ENCODE measurements at places on chromosomes 1 and 21.

DNA sequence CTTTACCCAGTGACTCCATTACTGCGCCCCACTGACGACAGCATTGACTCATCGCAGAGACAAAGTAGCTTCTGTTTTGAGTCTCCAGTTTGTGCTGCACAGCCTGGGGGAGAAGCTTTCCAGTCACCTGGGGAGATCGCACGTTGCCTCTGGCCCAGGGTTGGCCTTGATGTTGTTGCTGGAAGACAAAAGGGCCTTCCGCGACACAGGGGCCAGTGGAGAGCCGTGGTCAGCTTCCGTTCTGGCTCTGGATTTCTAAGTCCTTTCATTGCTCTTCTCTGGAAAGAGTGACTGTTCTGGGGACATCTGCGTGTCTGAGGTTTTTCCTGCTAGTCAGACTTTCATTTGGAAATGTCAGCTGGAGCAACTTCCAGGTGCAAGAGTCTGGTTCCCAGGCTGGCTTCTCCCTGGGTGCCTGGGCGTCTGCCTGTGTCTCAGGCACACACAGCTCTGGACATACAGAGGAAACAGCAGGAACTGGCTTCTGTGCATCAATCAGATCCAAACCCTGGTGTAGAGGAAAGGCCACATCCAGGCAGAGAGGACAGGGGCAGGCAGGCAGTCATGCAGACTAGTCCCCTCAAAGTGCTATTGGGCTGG lies 257.0 kb downstream of the SIPA1L2 start:
- DNase-seq = no peak

DNA sequence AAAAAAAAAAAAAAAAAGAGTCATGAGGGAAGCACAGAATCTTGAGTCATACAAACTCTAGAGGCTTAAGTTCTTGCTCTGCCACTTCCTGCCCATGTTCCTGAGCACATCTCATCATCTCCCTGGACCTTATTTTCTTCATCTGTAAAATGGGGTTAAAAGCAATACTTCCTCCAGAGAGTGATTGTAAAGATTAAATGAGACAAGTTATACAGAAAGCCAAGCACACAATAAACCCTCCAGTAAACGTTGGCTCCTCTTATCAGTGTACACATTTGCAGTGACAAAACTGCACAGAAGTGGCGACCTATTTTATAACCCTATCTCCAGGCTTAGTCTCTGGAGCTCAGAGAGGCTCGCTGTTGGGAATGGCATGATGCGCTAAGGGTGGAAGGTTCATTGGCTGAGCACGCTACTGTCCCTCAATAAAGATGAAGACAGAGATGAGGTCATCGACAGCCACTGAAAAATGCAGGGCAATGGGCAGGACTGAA lies 82.1 kb downstream of the RRAGC start:
- no peak for DNase-seq

DNA sequence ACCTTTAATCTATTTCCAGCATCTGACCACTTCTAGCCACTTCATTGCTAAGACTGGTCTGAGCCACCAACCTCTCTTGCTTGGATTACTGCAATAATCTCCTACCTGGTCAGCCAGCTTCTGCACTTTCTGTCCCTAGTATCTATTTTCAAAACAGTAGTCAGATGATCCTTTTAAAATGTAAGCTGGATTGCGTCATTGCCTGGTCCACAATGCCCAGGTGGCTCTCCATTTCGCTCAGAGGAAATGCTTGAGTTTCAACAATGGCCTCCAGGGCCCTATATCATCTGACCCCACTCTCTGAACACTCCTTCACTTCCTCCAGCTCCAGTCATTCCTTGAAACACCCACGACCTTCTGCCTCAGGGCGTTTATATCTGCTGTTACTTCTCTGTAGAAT lies 2.3 kb downstream of the FYB2 start:
- DNase-seq = no peak

DNA sequence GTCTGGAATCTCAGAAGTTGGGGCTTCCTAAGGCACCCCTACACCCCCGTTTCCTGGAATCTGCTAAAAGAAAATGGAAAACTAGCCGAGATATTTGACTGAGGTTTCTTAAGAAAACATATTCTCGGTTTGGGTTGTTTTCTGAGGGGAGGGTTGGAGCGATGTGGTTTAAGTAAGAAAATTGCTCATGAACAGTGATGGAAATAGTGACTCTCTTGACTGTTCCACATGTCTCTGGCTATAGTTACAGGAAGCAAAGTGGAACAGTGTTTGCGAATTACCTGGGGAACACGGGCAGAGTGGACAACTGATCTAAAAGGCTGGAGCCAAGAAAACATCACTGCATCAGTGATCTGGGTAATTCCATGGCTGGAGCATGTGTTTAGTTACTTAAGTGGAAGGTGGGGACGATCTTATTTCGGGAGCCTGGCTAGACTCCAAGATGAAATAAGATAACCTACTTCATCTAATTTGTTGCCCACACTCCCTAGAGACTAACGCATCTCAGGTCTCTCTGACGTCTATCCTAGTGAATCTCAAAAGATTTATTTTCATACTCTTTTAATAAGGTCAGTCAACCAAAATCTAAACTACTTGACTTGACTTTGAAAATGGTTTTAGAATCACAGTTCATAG lies 92.4 kb downstream of the KCNJ15 start:
- DNase-seq = peak; percentile 94

DNA sequence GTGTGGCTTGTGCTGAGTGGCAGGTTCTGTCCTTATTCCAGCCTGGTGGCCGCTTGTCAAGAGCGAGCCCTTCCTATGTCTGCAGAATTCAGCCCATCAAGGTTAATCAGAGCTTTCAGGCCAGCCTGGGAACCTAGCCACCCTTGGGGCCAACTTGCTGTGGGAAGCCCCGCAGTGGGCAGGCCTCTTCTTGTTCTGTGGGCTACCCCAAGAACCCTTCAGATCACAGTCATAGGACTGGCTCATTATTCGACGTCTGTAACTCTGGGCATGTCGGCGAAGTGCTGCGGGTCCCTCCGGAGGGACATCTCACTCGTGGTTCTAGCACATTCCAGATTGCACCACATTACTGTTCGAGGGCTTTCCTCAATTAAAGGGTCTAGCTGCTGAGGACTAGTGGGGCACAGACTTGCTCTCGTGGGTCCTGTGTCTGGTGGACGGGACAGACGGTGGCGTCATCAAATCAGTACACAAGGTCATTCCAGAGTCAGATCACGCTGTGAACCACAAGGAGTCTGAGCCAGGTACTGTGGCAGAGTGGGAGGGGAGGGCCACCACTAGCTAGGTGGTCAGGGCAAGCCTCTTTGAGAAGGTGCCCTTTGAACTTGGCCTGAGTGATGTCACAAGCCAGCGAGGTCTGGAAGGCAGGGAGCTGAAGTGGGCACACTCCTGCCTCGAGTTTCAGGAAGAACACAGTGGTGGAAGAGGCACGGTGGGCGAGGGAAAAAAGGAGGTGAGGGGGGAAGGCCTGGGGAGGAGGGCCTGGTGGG lies 20.3 kb upstream of the TNFRSF1B start:
- DNase-seq = no peak

GRCh38 chr21:17781524-17781923 lies 37.6 kb downstream of the C21orf91 start:
- DNase-seq = no peak

DNA sequence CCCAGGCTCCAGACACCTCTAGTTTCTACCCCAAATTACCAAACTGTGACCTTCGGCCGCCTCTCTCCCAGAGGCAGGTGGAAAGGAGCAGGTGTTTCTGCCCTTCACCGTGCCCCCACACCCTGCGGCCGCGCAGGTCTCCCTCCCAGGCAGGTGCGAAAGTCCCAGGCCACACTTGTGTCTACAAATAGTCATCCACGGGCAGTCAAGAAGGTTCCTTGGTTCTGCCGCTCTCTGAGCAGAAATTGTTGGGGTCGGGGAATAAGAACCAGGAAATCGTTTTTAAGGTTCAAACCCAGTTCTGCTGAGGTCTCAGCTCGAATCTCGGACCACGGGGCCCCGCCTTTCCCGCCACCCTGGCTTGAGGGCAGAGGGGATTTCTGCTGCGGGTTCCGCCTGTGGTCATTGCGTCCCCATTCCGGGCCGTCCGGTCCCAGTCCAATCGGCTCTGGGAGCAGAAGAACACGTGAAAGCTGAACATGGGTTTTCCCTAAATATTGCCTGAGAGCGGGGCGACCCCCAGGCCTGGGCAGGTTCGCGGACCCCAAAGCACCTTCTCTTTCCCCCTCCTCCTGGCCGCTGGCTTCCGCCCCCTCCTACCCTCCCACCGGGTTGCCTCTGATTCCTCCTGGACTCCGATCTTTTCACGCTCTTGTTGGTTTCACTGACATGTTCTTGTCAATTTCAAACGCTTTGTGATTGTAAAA lies 1.2 kb upstream of the ATF3 start:
- DNase-seq = no peak

- no peak for DNase-seq
These were observed 18.4 kb upstream of the C1QA start for GRCh38 chr1:22618056-22618455.

GRCh38 chr1:211327346-211327921 lies 801 bp downstream of the TRAF5 start:
- DNase-seq = peak; percentile 60

DNA sequence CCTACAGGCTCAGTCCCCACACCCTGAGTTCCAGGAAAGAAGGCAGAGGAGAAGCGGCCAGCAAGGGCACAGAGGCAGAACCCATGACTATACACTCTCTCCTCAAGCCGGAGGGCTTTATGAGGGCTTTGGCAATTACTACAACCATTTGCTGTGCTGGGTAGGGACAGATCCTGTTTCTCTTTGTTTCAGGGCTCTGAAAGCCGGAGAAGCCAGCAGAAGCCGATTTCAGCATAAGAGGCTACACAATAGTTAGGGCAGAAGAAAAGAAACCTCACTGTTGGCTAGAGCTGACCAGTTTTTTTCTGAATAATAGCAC lies 13.9 kb downstream of the GPR3 start:
- DNase-seq = no peak

DNA sequence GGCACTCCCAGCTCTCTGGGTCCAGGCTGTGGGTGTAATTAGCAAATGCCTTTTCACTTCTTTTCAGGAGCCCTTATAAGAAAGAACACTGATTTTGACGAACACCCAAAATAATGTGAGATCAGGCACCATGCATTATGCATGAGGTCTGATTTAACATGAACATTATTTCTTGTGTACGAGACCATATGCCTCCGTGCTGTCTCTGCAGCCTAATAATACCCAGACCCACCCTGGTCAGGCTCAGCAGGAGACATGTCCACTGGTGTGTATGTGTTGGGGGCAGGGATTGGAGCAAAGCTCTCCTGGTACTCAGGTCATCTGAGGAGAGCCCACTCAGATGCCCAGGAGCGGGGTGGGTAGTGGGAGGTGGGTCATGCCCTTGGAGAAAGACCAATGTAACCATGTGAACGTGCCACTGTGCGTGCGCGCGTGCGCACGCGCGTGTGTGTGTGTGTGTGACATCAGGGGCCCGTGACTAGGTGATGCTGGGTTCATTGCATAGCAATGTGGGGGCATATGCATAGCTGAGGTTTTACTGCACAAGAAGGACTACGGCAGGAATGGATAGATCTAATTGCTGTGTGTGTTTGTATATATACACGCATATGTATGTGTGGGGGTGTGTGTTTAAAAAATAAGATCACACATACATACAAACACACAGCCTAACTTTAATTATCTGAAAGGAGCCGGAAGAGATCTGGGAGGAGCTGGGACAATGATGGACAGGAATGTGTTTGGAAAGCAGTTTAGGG lies 7.1 kb downstream of the POU3F1 start:
- no peak for DNase-seq

DNA sequence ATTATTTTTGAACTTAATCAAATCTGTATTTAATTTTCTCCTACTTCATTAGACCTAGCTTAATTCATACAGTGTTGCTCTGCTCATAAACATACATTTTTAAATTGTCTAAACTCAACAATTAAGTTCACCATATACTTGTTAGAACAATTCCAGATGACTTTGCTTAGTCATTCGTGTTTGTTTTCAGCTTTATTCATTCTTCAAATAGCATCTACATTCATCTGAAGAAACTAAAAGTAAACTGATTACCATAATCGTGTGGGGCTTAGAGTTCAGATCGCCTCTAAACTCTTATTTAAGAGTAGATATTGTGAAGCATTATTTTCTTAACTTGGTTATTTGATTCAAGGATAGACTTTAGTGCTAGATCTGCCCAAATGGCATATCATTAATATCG lies 34.4 kb downstream of the KLHL20 start:
- DNase-seq = peak; percentile 5

All from fibroblast of skin of scalp (primary cell).